Activated T-cell treated with anti-CD3 and anti-CD28 coated beads, Interleukin-2, amount 50 U/mL, for 1 hour (primary cell): ENCODE measurements at places on chromosomes 5 and 9.

- DNase-seq: no peak
These were observed 269.6 kb upstream of the RIOK2 start for GRCh38 chr5:97452646-97453045.

- DNase-seq: no peak
These were observed 8.2 kb downstream of the COL27A1 start for GRCh38 chr9:114163517-114163951.

GRCh38 chr9:7180247-7180646 lies 422.5 kb downstream of the KDM4C start:
- DNase-seq: no peak

- DNase-seq: no peak
These were observed 487.7 kb downstream of the SEMA5A start for GRCh38 chr5:9058161-9058560.

- DNase-seq: no peak
These were observed 1.3 kb downstream of the DENND1A start for GRCh38 chr9:123928533-123929176.

DNA sequence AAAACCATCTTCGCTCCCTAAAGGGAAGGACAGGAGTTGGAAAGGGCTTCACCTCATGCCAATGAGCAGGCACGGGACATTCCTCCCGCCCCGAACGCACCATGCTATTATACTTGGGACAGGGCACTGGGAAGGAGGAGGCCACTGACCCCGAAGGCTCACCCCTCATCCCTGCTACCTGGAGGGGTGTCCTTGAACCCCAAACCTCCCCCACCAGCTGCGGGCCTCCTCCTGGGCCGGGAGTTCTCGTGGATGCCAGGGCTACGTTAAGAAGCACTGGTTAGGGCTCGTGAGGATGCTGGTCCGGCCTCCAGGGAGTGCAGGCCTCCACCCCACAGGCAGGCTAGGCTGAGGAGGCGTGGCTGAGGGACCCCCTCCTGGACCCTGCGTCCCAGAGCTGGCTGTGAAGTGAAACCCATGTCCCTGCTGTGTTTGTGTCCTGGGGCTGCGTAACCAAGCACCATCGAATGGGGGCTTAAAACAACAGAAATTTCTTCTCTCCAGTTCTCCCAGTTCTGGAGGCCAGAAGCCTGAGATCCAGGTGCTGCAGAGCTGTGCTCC lies 111.0 kb upstream of the SARDH start:
- DNase-seq: no peak

- DNase-seq: no peak
These were observed 21.9 kb downstream of the MARCHF3 start for GRCh38 chr5:127008300-127008975.

DNA sequence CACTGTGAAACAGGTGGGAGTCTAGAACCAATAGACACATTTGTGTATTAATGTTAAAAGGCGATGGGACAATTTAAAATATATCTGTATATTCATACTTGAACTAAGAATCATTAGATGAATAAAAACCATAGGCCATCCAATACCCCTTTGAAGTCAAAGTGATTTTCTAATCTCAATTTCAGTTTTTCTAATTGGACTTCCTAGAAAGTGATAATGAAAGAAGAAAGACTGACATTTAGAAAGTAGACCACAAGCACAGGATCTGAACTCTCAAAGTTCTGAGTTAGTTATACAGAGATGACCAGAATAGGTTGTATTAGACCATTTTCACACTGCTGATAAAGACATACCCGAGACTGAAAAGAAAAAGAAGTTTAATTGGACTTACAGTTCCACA lies 412.8 kb upstream of the PIK3R1 start:
- no peak for DNase-seq

GRCh38 chr5:87081511-87082372 lies 185.9 kb upstream of the RASA1 start:
- no peak for DNase-seq

GRCh38 chr9:7284517-7284916 lies 515.1 kb downstream of the DMAC1 start:
- DNase-seq: no peak

- no peak for DNase-seq
These were observed 199.5 kb upstream of the PUM3 start for GRCh38 chr9:3043369-3043768.

DNA sequence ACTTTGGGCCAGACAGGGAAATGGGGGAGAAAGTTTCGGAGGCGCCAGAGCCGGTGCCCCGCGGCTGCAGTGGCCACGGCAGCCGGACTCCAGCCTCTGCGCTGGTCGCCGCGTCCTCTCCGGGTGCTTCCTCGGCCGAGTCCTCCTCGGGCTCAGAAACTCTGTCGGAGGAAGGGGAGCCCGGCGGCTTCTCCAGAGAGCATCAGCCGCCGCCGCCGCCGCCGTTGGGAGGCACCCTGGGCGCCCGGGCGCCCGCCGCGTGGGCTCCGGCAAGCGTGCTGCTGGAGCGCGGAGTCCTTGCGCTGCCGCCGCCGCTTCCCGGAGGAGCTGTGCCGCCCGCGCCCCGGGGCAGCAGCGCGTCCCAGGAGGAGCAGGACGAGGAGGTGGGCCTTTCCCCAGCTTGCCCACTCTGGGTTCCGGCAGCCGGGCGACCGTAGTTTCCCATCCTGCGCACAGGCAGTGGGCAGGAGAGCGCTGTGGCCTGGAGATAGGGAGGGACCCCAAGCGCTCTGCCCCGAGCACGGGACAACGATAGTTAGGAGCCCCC lies 516 bp downstream of the MAST4 start:
- no peak for DNase-seq
